ENCODE measurements at places on chromosomes 3 and 15.
A peak's percentile ranks its signal among the peaks of the same experiment; 100 is the strongest.

- no peaks in the 10 kb centered on the region for H3K36me3 ChIP-seq
- DNase-seq = no peak
- H3K4me3 ChIP-seq = no peak overlapping the region
- H3K4me1 ChIP-seq = no peaks in the 10 kb centered on the region
- H3K27ac ChIP-seq = no peak overlapping the region
Measured at GRCh38 chr15:27899583-27900285, 199.4 kb downstream of the OCA2 start.

DNA sequence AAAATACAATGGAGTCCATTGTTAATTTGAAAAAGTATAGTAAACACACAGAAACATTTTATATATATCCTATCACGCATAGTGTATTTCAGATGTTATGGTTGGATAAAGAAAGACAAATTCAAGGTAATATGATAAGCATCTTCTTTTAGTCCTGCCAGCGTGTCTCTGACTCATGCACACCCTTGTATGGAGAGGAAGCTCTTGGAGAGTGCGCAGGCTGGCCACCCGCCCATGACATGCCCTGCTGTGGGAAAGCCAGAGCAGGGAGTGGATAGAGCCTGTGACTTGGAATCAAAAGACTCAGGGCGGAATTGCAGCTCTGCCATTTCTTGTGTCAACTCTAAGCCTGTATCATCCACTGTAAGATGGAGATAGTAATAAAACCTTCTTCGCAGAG lies 23.0 kb upstream of the COPG1 start:
- DNase-seq = peak; percentile 99
- peak overlapping the region; percentile 97 for H3K27ac ChIP-seq
- H3K27me3 ChIP-seq = no peaks in the 10 kb centered on the region
- no peaks in the 10 kb centered on the region for H3K36me3 ChIP-seq

DNA sequence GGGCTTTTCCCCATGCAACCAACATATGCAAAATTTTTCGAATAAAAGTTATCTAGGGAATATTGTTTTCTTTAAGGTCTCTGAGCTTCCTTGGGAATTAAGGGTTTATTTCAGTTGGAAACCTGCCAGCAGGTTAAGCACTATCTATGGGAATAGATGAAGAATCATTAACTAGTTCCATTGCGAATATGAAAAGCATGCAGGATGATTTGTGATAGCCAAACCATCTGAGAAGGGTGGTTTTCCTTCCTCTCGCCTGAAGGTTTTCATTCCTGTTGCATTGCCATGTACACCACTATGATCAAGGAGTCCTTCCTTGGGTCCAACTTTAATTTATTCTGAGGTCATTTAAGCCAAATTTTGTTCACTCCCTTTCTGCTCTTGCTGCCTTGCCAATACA lies 184.9 kb downstream of the NR2F2 start:
- H3K27me3 ChIP-seq = no peaks in the 10 kb centered on the region
- H3K27ac ChIP-seq = no peak overlapping the region
- no peaks in the 10 kb centered on the region for H3K36me3 ChIP-seq
- H3K4me3 ChIP-seq = no peak overlapping the region
- no peaks in the 10 kb centered on the region for H3K4me1 ChIP-seq

- H3K36me3 ChIP-seq = no peaks in the 10 kb centered on the region
- DNase-seq = no peak
- H3K27ac ChIP-seq = no peak overlapping the region
- no peaks in the 10 kb centered on the region for H3K27me3 ChIP-seq
- H3K4me1 ChIP-seq = no peaks in the 10 kb centered on the region
Measured at GRCh38 chr3:45460361-45460760, 72.0 kb downstream of the LARS2 start.

DNA sequence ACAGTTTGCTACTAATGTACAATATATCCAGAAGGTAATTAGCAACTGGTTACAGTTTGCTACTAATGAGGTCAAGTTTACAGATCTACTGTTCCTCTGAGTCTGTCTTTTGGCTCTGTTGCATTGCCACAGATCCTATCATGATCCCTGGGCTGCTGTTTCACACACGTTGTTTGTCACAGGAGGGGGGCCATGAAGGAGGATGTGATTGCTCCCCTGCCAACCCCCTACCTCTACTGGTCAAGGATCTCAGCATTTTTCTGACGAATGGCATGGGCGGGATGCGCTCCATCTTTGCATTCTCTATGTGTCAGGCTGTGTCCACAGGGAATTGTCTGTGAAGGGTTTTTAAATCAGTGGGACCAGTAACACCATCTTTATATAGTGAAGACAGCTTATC lies 91.9 kb downstream of the CHL1 start:
- no peak overlapping the region for H3K27ac ChIP-seq
- no peak overlapping the region for H3K4me3 ChIP-seq
- H3K36me3 ChIP-seq = no peaks in the 10 kb centered on the region
- no peak for DNase-seq
- no peaks in the 10 kb centered on the region for H3K27me3 ChIP-seq

DNA sequence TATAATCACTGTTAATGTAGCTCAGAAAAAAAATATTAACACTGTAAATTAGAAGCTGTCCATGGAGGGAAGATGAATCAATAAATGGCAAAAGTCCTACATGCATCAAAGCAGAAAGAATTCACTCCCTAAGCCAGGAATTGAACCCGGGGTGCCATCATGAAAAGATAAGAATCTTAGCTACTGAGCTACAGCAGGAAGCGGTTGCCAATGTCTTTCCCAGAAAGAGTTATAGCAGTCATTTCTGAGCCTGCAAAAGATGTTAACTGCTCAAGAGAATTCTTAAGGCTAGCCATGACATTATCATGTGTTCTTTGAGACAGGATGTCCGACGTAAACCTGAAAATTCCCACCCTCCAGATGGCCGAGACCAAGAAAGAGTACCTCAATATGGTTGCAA lies 47.4 kb upstream of the MKRN3 start:
- no peaks in the 10 kb centered on the region for H3K4me1 ChIP-seq
- no peak for DNase-seq
- H3K27me3 ChIP-seq = no peaks in the 10 kb centered on the region
- H3K4me3 ChIP-seq = no peak overlapping the region
- H3K27ac ChIP-seq = no peak overlapping the region

GRCh38 chr3:182618981-182619591 lies 174.2 kb upstream of the ATP11B start:
- DNase-seq = no peak
- H3K27me3 ChIP-seq = no peaks in the 10 kb centered on the region
- H3K4me3 ChIP-seq = no peak overlapping the region
- H3K4me1 ChIP-seq = no peaks in the 10 kb centered on the region
- H3K36me3 ChIP-seq = no peaks in the 10 kb centered on the region
- H3K27ac ChIP-seq = no peak overlapping the region

- H3K4me1 ChIP-seq = no peaks in the 10 kb centered on the region
- no peaks in the 10 kb centered on the region for H3K36me3 ChIP-seq
- no peak for DNase-seq
- H3K4me3 ChIP-seq = no peak overlapping the region
- no peak overlapping the region for H3K27ac ChIP-seq
Measured at GRCh38 chr3:3448468-3448867, 269.0 kb upstream of the CRBN start.

- DNase-seq = peak; percentile 75
- peak overlapping the region; percentile 97 for H3K27ac ChIP-seq
- peaks cover 63% of the 10 kb centered on the region for H3K4me1 ChIP-seq
- no peak overlapping the region for H3K4me3 ChIP-seq
Measured at GRCh38 chr15:86164232-86164898, 84.7 kb downstream of the AGBL1 start.

GRCh38 chr15:51100785-51101489 lies 6.2 kb upstream of the TNFAIP8L3 start:
- no peak overlapping the region for H3K4me3 ChIP-seq
- no peaks in the 10 kb centered on the region for H3K36me3 ChIP-seq
- no peaks in the 10 kb centered on the region for H3K4me1 ChIP-seq

- no peaks in the 10 kb centered on the region for H3K36me3 ChIP-seq
- H3K27ac ChIP-seq = no peak overlapping the region
- H3K27me3 ChIP-seq = no peaks in the 10 kb centered on the region
- H3K4me3 ChIP-seq = no peak overlapping the region
- H3K4me1 ChIP-seq = no peaks in the 10 kb centered on the region
Measured at GRCh38 chr3:17125738-17126442, 241.1 kb downstream of the PLCL2 start.

- H3K36me3 ChIP-seq = no peaks in the 10 kb centered on the region
- H3K4me1 ChIP-seq = no peaks in the 10 kb centered on the region
- no peak overlapping the region for H3K4me3 ChIP-seq
- H3K27ac ChIP-seq = no peak overlapping the region
Measured at GRCh38 chr3:94616833-94617232, 554.0 kb downstream of the NSUN3 start.

DNA sequence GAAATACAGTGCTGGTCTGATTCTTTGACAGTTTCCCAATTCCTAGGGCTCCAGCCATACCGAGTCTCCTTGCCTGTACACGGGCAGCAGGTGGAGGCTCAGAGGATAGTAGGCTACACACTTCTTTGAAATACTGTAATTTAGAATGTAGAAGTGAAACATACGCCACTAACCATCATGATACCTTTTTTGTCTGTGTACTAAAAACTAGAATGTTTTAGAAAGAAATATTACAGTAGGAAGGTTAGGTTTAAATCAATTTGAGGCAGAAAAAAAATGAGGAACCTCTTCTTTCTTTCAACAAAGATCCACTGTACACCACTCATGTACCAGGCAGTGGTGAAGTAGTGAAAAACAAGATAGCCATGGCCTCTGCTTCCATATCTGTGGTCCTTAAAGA lies 354.7 kb downstream of the MCTP2 start:
- H3K27ac ChIP-seq = no peak overlapping the region
- H3K36me3 ChIP-seq = no peaks in the 10 kb centered on the region
- no peaks in the 10 kb centered on the region for H3K4me1 ChIP-seq
- no peak overlapping the region for H3K4me3 ChIP-seq

DNA sequence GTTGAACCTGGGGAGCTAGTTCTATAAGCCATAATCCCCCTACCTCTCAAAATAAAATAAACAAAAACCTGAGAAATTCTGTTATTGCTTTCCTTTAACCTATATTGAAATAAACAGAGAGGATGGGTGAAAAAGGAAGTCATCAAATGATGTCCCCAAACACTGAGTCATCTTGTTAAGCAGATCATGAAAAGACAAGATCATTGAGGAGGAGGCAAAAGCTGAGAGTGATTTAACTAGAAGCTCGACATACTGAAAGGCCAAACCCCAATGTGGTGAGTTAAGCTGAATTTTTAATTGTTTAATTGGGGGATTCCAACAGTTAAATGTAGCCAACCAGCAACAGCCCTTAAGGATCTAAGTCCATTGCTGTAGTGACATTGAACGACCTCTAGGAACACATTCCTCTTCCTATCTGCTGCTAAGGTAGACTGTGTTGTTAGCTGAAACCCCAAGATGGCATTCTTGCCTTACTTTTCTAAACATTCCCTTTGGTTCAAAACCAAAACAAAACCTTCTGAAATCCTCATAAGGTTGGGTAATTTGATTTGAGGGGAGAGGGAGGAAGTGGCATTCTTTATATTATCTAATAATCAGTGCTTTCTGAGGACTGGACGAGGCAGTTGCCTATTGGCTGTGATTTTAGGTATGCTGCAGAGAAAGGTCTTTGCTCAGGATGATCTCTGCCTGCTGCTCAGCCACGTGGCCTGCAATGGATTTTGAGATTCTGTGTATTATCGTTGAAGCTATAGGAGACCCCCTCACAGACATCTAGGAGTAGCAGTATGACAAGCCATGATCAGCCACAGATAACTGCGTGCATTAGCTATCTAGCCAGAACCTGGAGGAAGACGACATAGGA lies 62.7 kb upstream of the BNIP2 start:
- no peaks in the 10 kb centered on the region for H3K36me3 ChIP-seq
- H3K27me3 ChIP-seq = no peaks in the 10 kb centered on the region
- H3K27ac ChIP-seq = no peak overlapping the region
- no peak overlapping the region for H3K4me3 ChIP-seq

- no peak overlapping the region for H3K27ac ChIP-seq
- H3K4me1 ChIP-seq = no peaks in the 10 kb centered on the region
- H3K36me3 ChIP-seq = no peaks in the 10 kb centered on the region
- no peaks in the 10 kb centered on the region for H3K27me3 ChIP-seq
Measured at GRCh38 chr15:40137303-40138200, 23.3 kb upstream of the BUB1B start.

GRCh38 chr3:134004841-134005240 lies 24.9 kb downstream of the SLCO2A1 start:
- H3K4me1 ChIP-seq = no peaks in the 10 kb centered on the region
- no peak for DNase-seq
- H3K27me3 ChIP-seq = no peaks in the 10 kb centered on the region

DNA sequence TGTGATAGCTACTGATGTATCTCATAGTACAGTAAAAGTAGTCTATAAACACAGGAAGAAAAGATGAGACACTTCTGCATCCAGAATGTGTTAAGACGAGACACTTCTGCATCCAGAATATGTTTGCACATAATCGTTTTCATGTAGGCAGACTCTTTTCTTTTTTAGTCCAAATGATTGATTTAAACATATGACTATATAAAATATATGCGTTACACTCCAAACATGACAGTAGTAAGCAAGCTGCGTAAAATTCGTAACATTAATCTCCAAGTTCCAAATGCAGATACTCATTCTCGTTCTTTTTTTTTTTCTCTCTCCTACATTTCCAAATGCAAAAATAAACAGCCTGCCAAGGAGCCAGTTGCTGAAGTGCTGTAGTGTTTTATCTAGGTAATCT lies 82.6 kb downstream of the FNDC3B start:
- H3K4me1 ChIP-seq = peaks cover 29% of the 10 kb centered on the region
- no peaks in the 10 kb centered on the region for H3K36me3 ChIP-seq
- DNase-seq = no peak
- no peak overlapping the region for H3K4me3 ChIP-seq
- no peaks in the 10 kb centered on the region for H3K27me3 ChIP-seq
- H3K27ac ChIP-seq = no peak overlapping the region

GRCh38 chr15:45114751-45115085 lies 592 bp downstream of the DUOXA2 start:
- no peak for DNase-seq
- no peaks in the 10 kb centered on the region for H3K36me3 ChIP-seq
- peaks cover 73% of the 10 kb centered on the region for H3K27me3 ChIP-seq

Measured in gastrocnemius medialis (tissue), 4 donors.